ENCODE measurements at places on chromosomes 1 and 21.

DNA sequence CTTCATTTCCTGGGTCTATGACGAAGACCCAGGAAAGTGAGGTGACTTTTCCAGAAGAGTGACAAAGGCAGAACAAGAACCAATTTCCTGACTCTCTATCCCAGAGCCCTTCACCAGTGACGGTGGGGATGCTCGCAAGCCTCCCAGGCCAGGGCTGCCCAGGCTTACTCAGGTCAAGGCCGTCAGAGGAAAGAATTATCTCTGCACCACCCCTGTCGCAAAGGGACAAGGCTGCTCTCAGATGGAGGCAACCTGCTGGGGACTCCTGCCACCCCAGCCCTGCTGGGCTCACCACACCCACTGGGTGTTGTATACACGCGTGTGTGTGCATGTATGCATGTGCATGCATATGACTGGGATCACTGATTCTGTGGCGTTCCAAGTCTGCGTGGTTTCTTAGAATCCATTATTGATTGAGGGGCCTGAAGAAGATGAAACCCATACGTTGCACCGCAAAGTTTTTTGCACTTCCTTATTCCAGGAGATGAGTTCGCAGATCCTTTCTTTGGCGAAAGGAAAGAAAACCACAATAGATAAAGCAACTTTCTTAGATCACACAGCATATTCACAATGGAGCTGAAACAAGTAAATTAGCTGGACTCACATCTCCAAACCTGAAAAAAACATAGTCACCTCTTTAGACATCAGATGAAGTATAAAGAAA, 255.8 kb downstream of the RHOU start:
- DNase-seq, result no peak

- DNase-seq, result no peak
These were observed 126.8 kb upstream of the COL6A1 start for GRCh38 chr21:45854690-45855247.

- no peak for DNase-seq
These were observed 221.2 kb downstream of the FMN2 start for GRCh38 chr1:240312872-240313271.

DNA sequence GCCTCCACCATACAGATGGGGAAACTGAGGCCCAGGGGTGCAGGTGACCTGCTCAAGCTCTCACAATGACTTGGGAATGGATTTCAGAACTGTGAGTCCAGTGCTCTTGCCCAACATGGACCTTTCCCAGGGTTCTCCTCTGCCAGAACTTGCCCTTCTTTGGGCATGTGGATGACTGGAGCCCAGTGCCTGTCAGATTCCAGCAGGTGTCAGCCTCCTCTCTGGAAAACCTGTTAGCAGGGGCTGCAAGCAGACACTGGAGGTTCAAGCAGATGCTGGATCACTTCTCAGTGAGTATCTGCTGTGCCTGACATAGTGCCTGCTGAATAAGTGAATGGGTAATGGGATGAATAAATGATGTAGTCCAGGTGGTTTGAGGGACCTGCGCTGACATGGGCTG, 314.2 kb upstream of the POU3F1 start:
- no peak for DNase-seq

GRCh38 chr1:3022976-3023375, 1.7 kb downstream of the ACTRT2 start:
- DNase-seq, result no peak

Data from NCI-H2107 (cell line).